ENCODE measurements at places on chromosomes 6 and 20. TPM values are rescaled to one million over a fixed set of nuclear protein-coding genes. Genes with fewer than 3 reads are reported as not detected.

GRCh38 chr6:56668158-56668557 lies 25.5 kb upstream of the DST start:
- no peak for DNase-seq

DNA sequence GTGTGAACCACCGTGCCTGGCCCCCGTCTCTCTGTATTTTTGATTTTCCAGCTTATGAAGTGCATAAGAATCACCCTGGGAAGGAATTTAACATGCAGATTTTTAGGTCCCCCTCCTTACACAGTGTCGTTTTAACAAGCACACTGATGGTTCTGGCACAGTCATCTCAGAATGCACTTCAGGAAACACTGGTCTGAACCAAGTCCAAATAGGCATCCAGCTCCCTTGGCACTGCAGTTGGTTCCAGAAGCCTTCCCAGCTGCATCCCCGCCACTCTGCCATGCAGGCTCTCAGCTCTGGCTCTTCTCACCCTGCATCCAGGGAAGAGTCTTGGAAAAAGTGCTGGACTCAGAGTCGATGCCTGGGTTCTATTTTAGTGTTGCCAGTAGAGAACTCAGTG lies 20.1 kb downstream of the RIPOR2 start:
- DNase-seq: no peak

- DNase-seq: no peak
These were observed 64.2 kb downstream of the EDN3 start for GRCh38 chr20:59364611-59365010.

DNA sequence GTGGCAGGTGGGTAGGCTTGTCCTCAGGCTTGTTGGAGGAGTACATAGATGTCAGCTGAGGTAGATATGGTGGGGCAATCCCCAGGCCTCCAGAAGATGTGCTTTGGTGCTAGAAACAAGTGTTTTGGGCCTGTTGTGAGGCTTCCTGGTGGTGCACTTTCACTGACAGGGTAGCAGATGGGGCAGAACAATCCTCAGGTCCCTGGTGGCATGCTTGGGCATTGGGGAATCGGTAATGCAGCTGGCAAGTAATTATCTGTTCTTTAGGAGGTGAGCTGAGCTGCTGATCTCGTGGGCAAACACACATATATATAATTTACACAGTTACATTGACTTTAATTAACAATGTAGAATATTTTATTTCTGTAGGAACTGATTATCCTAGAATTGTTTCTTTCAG lies 458.7 kb downstream of the BMP2 start:
- DNase-seq: no peak

DNA sequence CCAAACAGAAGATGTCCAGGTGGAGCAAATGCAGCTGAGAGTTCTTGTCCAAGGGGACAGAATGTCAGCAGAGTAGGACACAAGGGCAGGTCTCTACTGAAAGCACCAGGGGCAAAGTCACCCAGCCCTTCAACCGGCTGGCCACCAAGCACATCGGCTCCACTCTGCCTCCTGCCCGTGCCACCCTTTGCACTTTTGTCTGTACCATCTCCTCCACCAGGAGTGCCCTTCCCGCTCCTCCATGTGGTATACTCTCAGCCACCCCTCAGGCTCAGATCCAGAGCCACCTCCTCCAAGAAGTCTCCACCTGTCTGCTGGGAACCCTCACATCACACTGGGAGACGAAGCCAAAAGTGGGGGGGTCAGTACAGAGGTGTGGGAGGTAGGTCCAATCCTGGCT lies 4.1 kb upstream of the HSPA12B start:
- DNase-seq: no peak

DNA sequence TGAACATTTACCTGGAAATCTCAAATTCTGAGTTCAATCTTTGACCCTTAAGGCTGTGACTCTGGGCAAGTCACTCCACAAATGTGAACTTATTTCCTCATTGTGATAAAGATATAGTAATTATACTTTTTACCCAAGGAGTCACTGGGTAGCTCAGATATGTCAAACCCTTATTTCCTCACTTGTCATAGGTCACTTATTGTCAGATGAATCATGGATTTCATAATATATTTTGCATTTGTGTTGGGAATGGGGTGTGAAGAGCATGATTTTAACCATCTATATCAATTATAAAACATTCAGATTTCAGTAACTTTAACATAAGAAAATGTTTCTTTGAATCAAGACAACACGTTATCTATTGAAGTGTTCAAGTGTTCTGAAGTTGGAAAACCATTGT lies 3.7 kb upstream of the CARMIL1 start:
- no peak for DNase-seq

- no peak for DNase-seq
These were observed 44.9 kb upstream of the BCAS1 start for GRCh38 chr20:54115172-54115854.

GRCh38 chr20:30513050-30513628 lies 744.3 kb upstream of the DEFB115 start:
- DNase-seq: no peak

GRCh38 chr6:17856306-17856705 lies 131.1 kb downstream of the KIF13A start:
- DNase-seq: no peak

- no peak for DNase-seq
These were observed 28.4 kb downstream of the LHFPL5 start for GRCh38 chr6:35833536-35833935.

- DNase-seq: no peak
These were observed 261.9 kb upstream of the MOCS1 start for GRCh38 chr6:40196135-40196518.

GRCh38 chr20:53795170-53795569 lies 201.5 kb upstream of the ZNF217 start:
- no peak for DNase-seq

DNA sequence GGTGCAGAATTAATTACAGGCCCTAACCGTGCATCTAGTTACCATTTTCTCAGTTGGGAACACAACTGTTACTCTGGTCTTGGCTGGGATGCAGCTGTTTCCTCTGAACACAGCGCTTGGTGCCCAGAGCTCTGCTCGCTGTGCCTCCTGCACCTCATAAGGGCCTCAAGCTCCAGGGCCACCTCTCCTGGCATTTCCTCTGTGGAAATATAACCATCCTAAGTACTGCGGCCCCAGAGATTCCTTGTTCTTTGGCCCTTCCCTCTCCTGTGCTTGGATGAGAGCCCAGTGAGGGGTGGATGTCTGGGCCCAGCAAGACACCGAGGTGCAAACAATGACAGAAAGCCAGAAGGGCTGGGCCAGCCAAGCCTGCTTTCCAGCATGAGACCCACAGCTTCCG lies 169.9 kb upstream of the CST7 start:
- DNase-seq: no peak

DNA sequence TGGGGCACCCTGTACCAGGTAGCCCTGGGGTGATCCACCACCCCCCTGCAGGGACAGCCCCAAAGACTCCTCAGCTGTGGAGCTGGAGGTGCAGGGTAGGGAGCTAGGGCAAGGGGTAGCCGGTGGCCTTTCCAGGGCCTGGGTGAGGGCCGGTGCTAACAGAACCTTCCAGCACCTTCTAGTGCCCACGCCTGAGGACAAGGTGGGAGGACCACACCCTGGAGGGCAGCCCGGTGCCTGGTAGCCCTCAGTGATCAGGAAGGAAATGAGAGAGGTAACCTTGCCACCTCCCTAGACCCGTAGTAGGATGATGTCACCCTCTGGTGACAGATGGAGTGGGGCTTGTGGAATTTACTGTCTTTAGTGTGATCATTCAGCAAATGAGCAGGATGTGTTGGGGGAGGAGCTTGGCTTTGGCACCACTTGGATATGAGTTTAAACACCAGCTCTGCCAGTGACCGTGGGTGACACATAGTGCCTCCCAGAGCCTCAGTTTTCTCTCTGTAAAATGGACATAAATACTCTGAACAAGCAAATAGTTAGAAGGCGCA lies 187.7 kb downstream of the NFATC2 start:
- DNase-seq: peak; percentile 83

DNA sequence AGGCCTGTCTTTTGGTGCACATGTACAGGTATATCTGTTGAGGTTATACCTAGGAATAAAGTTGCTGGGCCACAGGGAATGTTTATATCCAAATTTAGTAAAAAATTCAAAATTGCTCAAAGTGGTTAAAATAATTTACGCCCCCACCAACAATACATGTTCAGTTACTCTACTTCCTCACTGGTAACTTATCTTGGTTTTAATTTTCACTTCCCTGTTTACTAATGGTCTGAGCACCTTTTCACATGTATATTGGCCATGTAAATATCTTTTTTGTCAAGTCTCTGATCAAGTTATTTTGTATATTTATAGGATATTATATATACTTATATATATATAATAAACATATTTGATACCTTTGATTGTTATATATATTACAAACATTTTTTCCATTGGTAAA lies 9.7 kb downstream of the PDE7B start:
- no peak for DNase-seq

DNA sequence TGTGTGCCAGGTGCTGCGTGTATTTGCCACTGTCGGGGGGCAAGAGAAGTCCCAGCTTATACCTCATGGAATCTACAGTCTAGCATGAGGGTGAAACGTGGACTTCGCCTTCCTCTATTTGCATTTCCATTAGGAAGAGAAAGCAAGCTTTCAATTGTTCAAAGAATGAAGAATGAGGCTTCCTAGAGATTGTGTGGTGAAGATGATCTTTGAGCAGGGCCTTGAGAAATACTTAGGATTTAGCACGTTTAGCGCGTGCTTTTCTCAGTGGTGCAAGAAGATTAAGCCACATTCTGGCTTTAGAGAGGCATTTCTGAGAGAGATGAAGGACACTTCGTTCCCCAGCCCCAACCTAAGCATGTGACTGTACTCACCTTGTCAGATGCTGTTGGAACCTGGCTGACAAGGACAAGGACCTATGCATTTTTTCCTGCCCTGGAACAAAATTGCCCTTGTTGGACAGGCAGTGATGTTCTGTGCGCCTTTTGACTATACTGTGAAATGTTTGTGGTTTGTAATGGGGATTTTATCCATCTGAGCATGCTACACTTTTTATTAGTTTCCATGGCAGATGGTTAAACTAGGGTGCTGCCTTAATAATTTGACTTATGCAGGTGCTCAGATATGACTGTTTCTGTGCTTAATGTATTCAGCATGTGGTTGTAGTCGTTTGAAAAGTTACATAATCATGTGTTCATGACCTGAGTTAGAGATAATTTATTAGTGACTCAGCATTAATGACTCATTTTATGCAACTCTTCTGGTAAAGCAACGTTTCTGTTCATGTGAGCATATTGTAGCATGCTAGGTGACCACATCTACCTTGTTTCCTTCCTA lies 10.7 kb downstream of the TULP4 start:
- DNase-seq: peak; percentile 85

Gene PLAGL2
- 2.3 TPM for total RNA-seq

Gene TNFAIP3
- 7.8 TPM for total RNA-seq

Gene BYSL
- 14.9 TPM for total RNA-seq

Gene TSPO2
- total RNA-seq: not detected

All from fibroblast of lung (primary cell).